ENCODE measurements at places on chromosomes 2 and 18.

DNA sequence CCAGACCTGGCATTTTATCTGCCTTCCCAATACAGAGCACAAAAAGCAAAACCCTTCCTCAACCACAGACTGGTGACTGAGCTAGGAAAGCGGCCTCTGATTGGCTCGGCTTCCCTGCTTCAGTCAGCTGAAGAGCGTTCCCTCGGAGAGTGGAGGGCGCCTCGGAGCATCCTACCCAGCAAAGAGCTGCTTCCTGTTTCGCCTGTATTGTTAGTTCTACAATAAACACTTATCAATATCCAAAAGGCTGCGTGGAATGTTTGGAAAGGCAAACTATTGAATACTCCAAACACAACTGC lies 125.0 kb downstream of the CACNB4 start:
- peak; percentile 93 for DNase-seq

DNA sequence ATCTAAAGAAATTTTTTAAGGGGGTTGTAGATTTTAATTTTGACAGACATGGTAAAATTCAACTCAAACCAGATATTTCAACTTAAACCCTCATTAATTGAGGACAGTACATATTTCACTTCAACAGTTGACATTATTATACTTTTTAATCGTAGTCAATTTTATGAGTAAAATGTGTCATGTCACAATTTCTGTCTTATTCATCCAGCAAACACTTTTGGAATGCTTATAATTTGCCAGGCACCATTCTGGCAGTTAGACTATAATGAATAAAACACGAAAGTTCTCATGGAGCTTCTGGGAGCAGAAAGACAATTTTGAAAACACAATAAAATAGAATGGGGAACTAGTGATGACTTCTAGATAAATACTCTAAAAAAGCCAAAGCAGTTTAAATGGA lies 1094.8 kb downstream of the SUCLG1 start:
- DNase-seq = no peak

DNA sequence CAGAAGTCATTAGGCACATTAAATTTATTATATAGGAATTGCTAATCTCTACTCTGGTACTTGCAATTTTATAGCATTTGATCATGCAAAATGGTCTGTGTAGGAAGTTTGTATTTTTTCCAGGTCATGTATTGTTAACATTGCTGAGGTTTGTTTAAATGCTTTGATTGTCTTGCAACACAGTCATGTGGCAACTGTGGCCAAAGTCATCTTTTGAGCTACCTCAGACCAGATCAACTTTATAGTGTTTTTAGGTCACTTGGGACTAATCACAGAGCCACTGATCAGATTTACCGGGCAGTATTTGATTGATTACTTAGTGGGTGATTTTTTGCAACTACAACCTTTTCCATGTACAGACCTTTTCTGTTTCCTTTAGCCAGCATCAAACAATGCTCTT lies 3.7 kb downstream of the SERPINB5 start:
- no peak for DNase-seq

DNA sequence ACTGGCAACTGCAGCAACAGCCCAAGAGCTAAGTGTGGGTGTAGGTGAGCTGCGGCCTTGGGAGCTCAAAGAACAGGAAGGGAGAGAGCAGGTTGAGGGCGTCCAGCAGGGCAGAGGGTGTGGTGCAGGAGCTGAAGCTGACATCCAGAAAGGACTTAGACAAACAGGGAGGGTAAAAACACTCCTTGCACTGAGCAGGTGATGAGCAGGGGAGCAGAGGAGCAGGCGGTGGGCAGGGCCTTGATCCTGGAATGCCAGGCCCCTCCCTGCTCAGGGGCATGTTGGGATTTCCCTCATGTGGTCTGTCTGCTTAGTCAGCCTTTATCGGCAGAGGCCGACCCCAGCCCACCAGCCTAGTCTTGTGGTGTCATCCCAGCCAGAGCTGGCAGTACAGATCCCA lies 63.6 kb downstream of the VSNL1 start:
- peak; percentile 64 for DNase-seq

GRCh38 chr18:9353596-9353995 lies 19.0 kb downstream of the TWSG1 start:
- DNase-seq = no peak

DNA sequence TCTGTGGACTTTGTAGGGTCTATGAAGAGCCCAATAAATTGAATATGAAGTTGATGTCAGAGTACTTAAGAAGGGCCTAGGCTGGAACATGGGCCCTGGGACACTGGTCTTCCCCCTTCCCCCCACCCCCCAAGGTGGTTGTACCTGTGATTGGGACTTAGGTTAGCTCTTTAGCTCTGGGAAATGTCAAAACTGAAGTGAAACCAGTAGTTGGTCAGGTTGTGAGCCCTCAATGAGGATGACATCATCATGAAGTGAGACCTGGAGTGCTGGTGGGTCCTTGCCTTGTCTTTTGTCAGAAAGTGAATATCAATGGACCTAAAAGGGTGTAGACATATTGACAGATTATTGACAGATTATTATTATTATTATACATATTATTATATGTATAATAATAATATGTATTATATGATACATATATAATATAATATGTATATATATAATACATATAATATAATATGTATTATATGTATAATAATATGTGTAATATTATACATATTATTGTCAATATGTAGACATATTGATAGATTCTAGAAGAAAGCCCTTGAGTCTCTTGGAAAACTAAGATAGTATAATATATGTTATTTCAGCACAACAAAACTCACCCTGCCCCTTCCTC lies 5.4 kb downstream of the MARS2 start:
- no peak for DNase-seq

DNA sequence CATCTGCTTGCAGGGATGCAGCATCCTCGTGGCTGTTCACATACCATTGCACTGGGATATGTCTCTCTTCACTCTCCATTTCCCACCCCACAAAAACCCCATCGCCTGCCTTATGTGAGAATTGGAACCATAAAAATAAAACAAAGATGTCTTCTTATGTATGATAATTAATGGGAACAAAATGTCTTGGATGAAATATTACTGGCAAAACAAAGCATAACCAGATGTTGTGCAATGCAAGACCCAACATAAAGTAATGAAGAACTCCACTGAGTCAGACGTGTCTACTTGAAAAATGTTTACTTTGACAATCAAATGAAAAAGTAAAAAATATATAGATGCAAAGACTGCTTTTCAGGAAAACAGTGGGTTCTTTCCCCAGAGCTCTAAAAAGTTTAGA lies 611.3 kb upstream of the SYT4 start:
- DNase-seq = no peak

DNA sequence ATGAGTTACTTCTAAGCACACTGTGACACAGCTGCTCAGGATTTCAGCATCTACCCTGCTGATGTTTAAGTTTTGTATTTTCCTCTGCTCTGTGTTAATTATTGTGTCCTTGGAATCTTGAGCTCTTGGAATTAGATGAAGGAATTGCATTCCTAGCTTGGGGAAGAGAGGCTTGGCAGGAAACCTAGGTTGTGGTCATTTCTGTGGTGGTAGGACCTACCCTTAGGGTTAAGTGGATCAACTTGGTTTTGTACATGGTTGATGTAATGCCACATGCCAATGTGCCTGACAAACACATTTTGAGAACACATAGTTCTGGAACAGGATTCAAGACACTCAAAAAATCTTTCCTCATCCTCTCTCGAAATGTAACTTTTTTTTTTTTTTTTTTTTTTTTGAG lies 264.5 kb upstream of the MEX3C start:
- no peak for DNase-seq

- DNase-seq = peak; percentile 29
These were observed 24.5 kb upstream of the KCNK3 start for GRCh38 chr2:26668041-26668440.

- no peak for DNase-seq
These were observed 23.7 kb upstream of the SPRED2 start for GRCh38 chr2:65456064-65456463.

GRCh38 chr2:143482316-143482715 lies 353.1 kb downstream of the ARHGAP15 start:
- no peak for DNase-seq

- DNase-seq = peak; percentile 66
These were observed 1.6 kb downstream of the KLHL29 start for GRCh38 chr2:23386339-23387220.

DNA sequence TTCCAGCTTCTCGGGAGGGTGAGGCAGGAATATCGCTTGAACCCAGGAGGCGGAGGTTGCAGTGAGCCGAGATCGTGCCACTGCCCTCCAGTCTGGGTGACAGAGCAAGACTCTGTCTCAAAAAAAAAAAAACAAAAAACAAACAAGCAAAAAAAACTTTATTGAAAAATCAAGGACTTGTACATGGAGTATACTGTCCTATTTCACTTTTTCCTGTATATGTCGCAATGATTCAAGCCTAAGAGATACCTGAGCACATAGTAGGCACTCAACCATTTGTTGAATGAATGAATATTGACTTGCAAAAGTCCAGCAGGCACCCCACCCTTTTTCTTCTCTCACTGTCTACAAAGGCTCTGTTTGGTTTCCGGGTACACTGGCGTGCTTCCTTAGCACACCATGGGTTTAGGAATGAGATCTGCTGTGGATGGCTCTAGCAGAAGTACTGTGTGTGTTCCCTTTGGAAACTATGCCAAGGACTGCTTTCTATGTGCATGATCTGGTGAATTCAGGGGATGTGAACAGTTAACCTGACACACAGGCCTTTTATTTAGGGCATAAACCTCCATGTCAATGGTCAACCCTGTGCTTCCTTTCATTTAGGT lies 6.1 kb downstream of the APCDD1 start:
- no peak for DNase-seq

DNA sequence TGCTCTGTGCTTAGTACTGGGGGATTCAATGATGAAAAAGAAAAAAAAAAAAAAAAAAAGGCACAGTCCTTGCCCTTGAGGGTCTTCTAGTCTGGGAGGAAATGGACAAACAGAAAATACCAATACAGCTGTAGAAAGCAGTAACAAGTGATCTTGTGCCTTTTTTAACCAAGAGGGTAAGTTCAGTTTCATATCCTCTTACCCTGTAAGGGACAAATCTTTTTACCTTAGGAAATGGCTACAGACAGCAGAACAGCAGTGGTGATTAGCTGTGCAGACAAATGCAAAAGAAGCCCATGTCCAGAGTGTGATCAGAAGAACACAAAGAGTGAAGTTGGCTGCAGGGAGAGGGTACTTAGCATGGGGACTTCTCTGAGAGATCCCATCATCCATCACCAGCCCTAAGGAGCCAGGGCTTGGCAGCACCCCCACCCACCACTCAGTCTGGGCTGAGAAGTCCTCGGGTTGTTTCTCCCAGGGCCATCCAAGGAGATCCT lies 102.9 kb downstream of the ALPK2 start:
- no peak for DNase-seq

DNA sequence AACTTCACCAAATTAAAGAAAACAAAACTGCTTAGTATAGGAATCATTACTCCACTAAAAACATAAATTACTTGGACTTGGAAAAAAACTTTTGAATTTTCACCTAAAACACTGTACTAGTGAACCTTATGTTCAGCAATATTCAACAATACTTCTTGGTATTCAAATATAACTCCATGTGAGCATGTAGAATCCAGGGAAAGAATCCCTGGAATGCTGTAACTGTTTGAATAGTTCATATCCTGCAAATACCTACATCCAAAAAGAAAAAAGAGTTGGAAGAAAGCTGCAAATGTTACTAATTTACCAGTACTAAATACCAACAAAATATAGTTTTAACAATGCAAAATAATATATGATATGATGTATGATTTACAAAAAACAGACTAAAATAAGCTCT lies 65.4 kb downstream of the IKZF2 start:
- no peak for DNase-seq

DNA sequence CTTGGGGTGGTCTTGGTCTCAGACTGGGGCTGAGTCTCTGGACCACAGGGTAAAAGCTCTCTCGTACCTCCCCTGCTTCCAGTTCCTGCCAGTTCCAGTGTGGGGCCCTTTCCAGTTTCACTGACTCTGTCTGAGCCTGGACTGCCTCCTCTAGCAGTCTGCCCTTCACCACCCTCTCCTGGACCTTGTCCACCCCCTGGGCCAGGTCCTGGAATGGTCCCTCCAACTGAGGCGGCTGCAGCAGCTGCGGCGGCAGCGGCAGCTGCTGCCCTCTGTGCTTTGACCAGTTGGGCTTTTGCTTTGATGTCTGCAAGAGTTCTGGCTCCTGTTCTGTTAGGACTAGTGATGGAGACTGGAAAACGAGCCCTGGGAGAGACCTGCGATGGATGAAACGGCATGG lies 70.7 kb upstream of the DTNB start:
- DNase-seq = no peak

DNA sequence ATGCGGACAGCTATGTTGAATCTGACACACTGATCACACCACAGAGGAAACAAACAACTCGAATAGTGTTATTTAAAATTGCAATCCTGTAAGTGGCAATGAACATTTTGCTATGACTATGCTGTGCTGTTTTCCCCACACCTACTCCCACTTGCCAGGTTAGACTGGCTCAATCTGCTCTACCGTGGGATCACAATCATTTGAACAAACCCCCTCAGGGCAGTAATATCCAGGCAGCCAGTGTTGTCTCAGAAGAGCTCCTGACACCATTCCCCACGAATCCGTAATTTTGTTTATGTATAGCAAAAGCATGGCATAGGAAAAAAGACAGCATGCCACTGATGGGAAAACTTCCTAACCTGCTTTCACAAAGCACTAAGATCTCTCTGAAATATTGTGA lies 284.3 kb downstream of the ERBB4 start:
- peak; percentile 75 for DNase-seq

DNA sequence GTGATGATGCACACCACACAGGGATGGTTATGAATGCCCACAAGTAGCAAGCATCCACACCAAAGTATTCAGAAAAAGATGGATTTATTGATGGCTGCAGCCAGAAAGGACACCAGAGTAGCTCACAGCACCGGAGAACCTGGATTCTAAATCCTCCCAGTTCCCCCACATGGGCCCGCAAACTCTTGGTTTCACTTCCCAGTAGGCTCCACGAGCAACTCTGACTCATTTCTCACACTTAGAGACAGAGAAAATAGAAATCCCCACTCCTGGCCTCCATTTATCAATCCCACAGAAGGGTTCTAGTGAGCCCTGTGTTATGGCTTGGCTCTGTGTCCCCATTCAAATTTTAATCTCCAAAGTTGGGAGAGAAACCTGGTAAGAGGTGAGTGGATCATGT lies 426.7 kb upstream of the MYT1L start:
- no peak for DNase-seq

- peak; percentile 22 for DNase-seq
These were observed 96.5 kb upstream of the CELF4 start for GRCh38 chr18:37662099-37662498.

GRCh38 chr2:98457045-98457696 lies 12.5 kb downstream of the INPP4A start:
- DNase-seq = peak; percentile 34

DNA sequence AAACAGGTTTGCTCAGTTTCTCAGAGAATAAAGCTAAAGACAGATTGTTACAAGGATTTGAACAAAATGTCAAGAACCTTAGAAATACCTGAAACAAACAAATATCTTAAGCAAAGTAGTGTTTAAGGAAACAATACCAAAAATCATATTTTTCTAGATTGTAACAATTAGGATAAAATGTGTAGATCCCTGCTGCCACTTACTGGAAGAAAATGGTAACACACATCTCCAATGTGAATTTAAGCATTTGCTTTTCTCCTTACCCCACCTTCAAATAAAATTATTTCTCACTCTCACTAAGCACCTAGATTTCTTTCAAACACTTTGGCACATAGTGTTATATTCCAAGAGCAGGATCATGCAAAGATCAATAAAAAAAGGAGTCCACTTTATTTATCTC lies 34.9 kb downstream of the SUCLG1 start:
- DNase-seq = no peak
